ENCODE measurements at places on chromosomes 3 and 15.

DNA sequence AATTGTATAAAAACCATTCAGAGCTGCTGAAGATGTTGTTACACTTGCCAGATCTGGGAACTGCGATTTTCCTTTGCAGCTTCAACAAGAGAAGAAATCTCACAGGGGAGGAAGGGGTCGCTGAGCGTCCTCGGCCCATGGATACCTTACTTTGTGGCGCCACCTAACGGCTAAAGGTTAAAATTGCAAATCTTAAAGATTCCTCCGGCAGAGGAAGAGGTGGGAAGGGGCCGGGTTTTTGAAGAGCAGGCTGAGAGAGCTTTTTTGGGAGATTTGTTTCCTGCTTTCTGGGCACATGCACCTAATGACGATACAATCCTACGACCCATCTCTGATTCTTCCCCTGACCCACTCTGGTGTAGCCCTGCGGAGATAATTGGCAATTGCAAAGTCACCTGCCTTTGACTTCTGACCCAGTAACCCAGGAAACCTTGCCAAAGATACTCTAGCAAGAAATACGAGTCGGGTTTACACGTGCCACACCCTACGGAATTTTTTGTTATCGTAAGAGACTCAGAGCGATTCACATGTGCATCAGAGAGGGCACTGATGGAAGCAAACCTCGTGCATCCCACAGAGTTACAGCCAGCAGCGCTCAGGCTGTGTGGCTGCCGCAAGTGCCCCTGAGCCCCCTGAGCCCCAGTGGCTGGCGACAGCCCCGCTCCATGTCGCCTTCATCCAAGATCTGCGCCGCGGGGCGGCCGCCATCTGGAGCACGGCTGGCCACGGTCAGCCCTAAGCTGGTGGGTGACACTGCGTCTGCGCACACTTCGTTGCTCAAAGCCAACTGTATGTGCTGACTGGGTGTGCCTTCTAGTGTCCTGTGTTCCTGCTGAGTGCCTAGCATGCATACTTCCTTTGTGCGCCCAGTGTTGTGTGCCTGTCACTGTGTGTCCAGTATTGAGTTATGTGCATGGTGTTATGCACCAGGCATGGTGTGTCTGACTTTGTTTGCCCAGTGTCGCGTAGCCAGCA, 55.2 kb upstream of the CHRNA7 start:
- peak; percentile 57 for DNase-seq

GRCh38 chr15:90184786-90185704, 16.1 kb upstream of the SEMA4B start:
- peak; percentile 65 for DNase-seq

DNA sequence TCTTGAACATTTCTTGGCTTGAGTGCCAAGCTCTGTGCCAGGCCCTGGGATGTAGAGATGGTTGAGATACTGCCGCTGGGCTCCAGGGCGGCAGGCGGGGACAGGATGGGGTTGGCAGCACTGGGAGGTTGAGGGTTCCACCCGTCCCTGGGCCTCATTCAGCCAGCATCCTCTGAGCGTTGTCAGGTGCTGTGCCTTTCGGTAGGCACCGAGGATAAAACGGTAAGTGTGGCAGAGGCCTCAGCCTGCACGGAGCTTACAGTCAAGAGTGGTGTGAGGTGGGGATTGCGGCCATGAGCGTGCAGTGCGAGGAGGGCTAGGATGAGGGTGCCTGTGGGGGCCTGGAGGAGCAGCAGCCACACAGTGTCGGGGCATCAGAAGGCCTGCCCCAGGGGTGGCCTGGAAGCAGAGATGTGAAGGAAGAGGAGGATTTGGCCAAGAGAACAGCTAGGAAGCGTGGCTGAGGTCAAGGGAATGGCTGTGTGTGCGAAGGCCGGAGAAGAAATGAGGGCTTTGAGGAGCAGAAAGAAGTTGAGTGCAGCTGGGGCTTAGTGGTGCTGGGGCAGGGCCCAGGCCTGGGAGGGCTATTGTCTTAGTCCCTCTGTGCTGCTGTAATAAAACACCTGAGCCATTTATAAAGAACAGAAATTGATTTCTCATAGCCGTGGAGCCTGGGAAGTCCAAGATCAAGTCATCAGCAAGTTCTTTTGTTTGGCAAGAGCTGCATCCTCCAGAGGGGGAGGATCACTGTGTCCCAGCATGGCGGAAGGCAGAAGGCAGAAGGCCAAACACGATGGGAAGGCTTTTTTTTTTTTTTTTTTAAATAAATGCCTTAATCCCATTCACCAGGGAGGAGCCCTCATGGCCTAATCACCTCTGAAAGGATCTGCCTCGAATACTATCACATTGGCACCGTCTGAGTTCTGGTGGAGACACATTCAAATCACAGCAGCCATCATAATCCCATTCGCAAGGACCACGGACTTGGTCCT, 22.7 kb downstream of the CORO2B start:
- no peak for DNase-seq

DNA sequence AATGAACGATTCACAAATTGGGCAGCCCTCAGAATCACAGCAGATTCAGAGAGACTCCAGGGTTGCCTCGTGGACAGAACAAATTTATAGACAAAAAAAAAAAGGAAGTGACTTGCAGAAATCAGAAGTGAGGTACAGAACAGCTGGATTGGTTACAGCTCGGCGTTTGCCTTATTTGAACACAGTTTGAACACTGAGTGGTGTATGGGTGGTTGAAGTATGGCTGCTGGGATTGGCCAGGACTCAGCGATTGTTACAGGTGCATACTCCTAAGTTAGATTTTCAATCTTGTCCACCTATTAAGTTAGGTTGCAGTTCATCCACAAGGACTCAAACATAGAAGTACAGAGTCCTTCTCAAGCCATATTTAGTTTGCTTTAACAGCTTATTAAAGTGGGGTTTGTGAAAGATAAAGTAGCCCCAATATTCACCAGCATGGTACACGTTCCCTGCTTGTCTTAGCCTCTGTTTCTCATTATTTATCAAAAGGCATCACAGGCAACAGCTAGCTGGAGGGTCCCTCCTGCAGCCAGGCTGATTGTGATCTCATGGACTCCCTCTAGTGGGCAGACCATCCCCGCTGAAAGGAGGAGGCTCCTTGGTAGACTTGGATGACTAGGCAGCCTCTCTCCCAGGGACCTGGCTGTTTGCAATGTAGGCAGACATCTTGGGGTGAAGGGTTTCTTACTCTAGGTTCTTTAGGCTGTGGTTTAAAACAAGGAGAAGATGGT, 17.6 kb upstream of the ALDH1L1 start:
- DNase-seq: peak; percentile 82

GRCh38 chr15:41877631-41878354, 16.1 kb downstream of the SPTBN5 start:
- DNase-seq: no peak

GRCh38 chr3:192879346-192880031, 38.2 kb downstream of the MB21D2 start:
- DNase-seq: peak; percentile 96

DNA sequence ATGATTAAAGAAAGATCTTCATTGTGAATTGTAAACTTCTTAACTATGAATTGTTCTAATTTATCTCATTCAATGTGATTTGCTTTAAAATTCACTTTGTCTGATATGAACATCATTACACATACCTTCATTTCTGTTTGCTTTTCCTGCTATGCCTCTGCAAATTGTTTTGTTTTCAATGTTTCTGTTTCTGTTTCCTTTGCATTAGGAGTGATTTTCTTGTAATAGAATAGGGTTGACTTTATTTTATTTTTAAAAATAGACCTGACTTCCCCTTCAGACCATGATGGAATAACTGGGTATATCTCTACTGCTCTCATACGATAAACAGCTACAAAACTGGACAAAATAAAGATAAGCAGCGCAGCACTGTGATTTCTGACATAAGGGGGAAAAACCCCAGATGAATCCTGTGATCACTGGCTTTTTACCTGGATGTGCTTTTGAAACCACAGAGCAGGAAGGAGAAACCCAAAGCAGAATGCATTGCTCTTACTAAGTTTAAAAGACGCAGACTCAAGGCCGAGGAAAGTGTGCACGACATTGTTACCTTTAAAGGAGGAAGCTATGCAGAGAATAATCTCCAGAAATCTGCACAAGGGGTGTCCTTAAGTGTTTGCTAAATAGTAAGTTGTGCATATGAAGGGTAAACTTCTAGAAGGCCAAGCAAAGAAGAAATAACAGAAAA, 420.2 kb downstream of the TBC1D5 start:
- no peak for DNase-seq

- DNase-seq: no peak
These were observed 378.7 kb downstream of the MCTP2 start for GRCh38 chr15:94610069-94610468.

GRCh38 chr3:58074997-58075396, 66.8 kb downstream of the FLNB start:
- DNase-seq: no peak

GRCh38 chr3:42855547-42856380, 19.9 kb downstream of the CYP8B1 start:
- DNase-seq: no peak

DNA sequence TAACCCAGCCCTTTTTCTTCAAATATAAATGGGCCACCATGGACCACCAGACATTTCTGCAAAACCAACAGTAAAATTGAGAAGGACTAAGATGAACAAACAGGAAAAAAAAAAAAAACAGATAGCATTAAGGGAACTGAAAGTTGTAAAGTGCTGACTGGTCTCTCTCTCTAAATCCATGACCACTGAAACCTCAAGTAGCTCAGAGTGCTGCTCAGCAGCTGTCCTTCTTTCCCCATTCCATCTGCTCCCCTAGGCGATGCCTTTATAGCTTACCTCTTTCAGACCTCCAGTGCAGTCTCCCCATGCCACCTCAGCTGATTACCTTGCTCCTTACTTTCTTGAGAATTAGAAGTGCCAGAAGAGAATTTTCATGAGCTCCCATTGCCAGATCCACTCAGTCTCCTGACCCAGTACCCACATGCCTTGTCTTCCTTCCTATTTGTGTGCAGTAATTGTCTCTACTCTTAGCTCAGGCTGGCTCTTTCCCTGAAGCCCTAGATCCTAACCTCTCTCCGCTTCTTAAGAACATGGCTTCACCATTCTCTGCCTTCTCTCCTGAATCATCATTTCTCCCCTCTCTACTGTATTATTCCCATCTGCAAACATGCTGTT, 23.9 kb upstream of the XIRP1 start:
- no peak for DNase-seq

DNA sequence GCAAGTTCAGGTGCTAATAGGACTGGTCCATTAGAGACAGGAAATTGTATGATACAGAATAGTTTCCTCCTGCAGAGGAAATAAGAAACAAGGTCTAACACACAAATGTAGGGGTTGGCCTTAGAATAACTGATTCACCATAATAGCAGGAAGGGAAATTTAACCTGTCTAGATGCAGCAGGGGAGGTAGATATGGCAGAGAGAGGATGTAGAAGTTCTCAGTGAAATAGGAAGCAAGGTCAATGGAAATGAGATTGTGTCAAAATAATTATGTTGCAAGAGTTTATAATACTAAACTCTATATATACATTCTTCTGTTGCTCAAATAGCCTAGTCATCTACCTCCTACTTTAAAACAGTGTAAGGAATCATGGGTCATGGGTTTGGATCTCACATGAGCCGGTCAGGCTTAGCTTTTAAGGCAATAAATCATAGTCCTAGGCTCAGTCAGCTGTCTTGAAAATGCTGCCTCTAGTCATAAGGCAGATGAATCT, 17.0 kb downstream of the BCL2A1 start:
- DNase-seq: peak; percentile 15

DNA sequence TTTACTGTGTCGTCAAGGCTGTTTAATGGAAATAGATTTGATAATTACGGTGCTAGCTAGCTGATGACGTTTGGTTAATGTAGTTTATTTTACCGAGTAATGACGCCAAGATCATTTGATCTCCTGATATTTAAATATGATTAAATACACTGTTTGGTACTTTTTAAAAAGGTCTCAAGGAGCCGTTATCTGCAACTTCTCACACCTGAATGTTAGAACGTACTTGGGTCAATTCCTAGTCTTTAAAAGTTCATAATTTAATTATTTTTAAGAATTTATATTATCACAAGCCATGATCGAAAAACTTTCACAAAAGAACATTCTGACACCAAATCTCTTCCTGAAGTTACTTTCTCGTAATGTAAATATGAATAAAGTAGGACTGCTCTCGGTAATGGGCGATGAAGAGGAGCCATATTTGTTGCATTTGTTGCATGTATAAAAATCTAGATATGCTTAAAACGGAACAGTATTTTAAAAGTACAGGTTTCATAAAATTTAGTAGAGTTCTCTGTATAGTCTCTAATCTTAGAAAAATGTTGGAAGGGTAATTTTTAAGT, 16.2 kb upstream of the CHD2 start:
- DNase-seq: peak; percentile 36

DNA sequence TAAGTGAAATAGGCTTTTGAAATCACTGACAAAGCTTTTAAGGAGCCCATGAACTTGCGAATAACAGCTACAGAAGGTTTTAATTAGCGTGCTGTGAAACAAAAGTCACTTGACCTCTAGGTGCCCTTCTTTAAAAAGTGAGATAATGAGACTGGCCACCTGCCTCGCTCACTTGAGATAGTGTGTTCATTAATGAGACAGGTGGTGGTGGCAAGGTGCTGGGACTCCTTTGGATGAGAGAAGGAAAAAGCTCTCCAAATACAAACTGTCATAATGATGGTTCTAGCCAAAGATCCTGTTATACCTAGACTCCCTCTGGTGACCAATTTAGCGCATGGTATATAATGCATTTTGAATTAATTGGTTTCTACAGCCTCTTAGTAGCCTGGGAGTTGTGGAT, 22.7 kb upstream of the IREB2 start:
- peak; percentile 59 for DNase-seq

GRCh38 chr15:88752951-88753350, 50.3 kb upstream of the ACAN start:
- DNase-seq: no peak

DNA sequence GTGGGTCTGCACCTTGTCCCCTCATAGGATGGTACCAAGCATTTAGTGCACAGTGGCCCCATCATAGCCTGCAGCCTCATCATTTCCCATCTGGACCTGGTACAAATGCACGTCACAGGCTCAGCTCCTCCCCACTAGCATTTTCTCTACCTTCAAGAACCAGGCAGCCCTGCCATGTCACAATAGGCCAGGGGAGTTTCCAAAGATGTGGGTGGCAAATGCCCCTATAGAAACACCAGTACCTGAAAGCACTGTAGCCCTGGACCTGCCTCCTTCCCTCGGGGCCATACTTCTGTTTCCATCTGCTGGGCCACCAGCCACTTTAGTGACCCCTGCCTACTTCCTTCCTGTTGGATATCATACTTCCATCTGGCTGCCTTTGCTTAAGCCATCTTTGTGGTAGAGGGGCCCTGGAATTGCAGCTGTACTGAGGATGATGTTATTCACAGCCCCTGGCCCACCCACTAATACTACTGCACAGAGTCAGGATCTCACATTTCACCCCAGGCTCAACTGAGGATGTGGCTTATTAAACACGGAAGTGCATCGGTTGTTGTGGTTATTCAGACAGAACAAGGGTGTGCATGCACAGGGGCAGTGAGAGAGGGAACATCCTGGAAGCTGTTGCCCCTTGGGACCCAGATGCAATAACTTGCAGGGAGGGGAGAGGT, 3.8 kb downstream of the TCTA start:
- DNase-seq: no peak

GRCh38 chr15:75727851-75728715, 15.4 kb upstream of the CSPG4 start:
- DNase-seq: peak; percentile 65

DNA sequence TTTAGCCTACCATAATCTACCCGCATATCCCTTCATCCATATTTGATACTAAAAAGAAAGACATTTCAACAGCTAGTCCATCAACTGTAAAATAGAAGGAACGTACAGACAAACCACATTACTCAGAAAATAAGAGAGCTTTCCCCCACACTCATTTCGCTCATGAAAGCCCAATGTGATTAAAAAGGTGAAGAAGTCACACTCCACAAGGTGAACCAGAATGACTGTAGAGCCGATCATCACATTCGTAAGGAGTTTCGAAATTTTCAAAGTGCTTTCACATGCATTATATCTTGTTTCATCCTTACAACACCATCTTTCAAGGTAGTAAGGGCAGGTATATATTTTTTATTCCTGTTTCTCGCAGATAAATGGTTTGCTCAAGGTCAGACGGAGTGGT, 225.3 kb downstream of the FOXP1 start:
- DNase-seq: no peak
